ENCODE measurements at places on chromosomes 3 and 15. TPM values are rescaled to one million over a fixed set of nuclear protein-coding genes. Genes with fewer than 3 reads are reported as not detected.

The DUOXA2 gene
- not detected for total RNA-seq

The CHST13 gene
- total RNA-seq = not detected

The TTBK2 gene
- total RNA-seq = 17.3 TPM

The SPINK8 gene
- total RNA-seq = not detected

The GOLGA6D gene
- total RNA-seq = not detected

The NOX5 gene
- total RNA-seq = 0.64 TPM

- DNase-seq = no peak
These were observed 61.1 kb downstream of the DUT start for GRCh38 chr15:48392356-48392755.

DNA sequence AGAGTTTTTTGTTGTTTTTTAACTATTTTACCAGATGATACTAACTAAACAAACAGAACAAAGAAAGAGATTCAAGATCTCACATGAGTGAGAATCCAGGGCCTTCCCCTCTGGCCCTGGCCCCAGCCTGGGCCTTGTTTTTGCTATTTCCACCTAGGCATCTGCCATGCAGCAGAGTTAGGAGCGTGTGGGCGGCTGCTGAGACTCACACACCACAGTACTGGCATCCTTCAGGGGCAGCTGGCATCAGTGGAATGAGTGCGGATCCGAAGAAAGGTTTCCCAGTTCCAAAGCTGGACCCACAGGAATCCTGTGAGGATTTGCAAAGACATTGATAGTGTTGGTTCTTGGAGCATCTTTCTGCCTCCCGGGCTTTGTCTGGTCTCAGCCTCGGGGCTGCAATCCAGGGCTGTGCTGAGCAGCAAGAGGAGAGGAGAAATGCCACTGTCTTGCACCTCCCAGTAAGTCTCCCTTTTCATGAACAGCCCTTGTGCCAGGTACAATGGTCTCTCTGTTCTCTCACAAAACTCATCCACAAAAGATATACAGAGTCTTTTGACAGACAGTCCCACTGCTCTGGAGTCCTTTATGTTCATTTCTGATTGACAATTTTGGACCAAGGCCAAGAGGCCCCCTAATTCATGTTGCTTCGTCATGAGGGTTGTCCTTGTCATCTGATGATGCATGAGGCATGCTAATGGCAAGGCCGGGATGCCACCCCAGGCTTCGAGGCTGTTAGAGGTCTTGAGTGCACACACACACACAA lies 46.6 kb downstream of the APH1B start:
- DNase-seq = no peak

DNA sequence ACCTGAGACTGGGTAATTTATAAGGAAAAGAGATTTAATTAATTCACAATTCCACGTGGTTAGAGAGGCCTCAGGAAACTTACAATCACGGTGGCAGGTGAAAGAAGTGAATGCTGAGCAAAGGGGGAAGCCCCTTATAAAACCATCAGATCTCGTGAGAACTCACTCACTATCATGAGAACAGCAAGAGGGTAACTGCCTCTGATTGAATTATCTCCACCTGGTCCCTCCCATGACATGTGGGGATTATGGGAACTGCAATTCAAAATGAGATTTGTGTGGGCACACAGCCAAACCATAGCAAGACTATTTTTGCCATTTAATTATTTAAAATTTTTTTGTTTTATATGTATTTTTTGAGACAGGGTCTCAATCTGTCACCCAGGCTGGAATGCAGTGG lies 27.0 kb upstream of the KCTD6 start:
- no peak for DNase-seq

DNA sequence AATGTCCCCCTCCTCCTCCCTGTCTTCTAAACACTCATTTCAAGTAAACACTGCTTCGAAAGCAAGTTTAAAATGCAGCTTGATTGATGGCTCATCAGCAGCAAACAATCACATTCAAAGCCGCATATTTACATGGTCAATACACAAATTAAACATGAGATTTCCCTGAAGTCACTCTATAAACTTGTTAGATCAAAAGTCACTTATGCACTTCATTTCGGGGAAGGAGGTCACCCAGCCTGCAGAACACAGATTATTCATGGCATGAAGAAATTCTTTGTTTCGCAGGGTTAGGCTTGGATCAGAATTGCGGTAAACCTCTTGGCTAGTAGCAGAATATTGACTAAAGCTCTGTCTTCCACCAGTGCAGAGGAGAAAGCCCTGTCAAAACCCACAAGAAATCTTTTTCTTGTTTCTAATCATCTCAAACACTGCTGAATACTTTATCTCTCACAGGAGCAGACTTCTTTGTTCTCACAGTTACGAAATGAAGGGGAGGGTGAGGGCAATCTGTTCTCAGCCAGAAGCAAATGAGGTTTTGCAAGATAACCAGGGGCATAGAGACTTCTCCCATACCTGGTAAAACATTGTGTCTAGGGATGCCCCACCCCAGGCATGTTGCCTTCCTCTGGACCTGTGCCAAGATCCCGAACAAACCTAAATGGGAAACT lies 133.3 kb upstream of the CHL1 start:
- DNase-seq = no peak

DNA sequence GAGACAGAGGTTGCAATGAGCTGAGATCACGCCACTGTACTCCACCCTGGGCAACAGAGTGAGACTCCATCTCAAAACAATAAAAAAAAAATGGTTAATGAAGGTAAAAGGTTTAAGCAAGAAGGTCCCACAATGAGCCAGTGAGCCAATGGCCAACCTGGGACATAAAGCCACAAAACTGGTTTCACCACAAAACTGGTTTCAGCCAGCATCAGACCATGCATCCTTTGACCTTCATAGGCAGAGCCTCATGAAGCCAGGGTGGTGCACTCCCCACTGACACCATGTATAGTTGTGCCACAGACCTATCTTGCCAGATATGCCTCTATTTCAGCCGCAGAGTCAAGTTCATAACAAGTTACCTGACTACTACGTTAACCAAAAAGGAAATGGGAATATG lies 41.9 kb downstream of the SCAP start:
- no peak for DNase-seq

GRCh38 chr3:193396451-193397244 lies 18.1 kb upstream of the ATP13A5 start:
- DNase-seq = no peak

DNA sequence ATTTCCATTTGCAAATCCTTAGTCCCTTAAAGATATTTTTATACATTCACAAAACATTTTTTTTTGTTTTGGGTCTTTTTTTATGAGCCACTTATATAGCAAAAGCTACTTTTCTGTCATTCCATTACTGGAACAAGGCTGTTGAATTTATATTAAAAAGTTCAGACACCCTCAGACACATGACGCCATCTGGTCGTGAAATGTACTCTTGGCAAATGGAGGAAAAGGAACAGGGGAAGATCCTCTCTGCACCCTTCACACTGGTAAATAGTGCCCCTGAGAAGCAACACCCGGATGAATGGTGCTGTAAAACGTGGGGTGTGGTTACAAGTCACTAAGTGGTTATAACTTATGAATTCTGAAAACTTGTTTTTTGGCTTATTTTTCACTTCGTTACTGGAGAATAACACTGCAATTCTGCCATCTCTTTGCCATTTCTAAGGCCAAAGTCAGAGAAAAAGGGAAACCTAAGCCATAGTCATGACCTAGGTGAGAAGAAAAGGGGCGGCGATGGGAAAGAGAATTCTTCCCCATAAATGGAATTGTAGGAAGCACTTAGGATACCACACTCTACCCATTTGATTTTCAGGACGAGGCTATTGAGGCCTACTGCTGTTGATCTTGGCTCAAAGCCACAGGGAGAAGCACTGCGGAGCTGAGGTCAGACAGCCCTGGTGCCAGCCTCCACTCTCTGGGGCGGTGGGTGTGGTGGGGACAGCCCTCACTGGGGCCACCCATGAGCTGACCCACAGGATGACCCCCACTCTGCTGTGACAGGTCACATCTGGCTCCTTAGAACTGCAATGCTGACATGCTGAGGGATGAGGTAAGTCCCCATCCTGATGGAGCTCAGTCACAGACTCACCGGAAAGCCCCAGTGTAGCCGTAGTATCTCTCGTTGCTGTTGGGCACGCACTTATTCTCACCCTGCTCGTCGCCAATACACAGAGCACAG lies 21.9 kb downstream of the LTF start:
- no peak for DNase-seq

GRCh38 chr3:51845129-51845528 lies 16.3 kb upstream of the IQCF2 start:
- DNase-seq = no peak

DNA sequence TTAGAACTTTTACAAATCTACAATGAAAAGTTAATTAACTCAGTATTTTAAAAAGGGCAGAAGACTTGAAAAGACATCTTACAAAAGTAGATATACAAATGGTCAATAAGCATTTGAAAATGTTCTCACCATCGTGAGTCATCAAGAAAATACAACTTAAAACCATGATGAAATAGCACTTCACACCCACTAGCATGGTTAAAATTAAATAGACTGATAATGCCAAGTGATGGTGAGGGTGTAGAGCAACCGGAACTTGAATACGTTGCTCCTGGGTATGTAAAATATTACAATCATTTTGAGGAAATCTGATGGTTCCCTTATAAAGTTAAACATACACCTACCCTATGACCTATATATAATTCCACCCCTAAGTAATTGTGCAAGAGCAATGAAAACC lies 319.8 kb upstream of the UMPS start:
- DNase-seq = no peak

DNA sequence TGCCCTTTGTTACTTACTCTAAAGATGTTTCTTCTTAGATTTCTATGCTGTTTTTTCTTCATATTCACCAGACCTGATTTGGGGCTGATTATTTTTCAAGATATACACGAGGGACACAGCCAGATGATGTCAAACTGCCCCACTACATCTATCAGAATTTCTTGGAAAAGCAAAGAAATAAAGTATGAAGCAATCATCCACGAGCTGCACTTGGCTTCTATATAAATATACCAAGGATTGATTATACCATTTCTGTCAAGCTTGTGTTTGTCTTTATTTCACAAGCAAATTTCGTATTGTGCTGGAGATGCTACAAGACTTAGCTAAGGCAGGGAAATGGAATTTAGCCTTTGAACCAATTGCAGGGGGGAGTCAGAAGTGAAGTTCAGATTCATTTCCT lies 715.1 kb upstream of the NR2F2 start:
- no peak for DNase-seq

GRCh38 chr15:39788800-39789565 lies 6.3 kb upstream of the FSIP1 start:
- peak; percentile 72 for DNase-seq

DNA sequence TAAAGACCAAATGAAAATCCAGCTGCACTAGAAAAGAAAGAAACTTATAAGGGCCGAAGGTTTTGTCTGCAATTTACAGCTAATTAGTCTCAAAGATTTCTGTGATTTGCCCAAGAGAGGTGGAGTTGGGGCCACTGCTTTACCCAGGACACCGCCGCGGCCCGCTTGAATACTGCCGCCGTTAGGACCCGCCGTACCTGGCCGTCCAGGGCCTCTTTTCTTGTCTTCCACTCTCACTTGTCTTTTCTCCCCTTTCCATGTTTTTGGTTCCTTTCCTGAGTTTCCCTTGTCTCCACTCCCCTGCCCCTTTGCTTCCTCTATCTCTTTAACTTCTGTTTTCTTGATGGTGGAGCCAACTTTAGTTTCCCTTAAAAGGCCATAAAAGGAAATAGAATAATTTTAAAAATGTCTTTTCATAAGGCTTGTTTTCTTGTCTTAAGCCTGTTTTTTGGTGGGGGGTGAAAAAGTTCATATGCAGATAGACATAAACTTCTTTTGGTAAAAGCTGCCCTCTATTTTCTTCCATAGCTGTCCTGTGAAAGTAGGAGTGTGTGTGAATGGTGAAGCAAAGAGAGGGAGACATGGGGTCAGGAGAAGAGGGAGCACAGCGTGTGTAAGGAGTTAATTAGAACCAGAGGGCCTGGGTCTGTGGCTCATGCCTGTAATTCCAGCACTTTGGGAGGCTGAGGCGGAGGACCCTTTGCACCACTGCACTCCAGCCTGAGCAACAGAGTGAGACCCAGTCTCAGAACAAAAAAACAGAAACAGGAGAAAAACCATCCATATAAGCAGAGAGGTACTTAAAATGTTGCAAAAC lies 16.0 kb upstream of the CCNL1 start:
- DNase-seq = peak; percentile 57

DNA sequence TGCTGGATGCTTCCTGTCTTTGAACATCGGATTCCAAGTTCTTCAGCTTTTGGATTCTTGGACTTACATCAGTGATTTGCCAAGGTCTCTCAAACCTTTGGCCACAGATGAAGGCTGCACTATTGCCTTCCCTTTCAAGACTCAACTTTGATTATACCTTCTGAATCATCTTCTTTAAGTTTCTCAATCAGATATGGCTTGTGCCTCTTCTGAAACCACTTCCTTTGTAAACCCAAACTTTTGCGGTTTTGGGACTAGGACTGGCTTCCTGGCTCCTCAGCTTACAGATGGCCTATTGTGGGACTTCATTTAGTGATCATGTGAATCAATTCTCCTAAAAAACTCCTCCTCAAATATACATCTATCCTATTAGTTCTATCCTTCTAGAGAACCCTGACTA lies 47.1 kb upstream of the CADPS start:
- peak; percentile 67 for DNase-seq

- DNase-seq = no peak
These were observed 15.6 kb upstream of the TLE3 start for GRCh38 chr15:70113304-70113700.

DNA sequence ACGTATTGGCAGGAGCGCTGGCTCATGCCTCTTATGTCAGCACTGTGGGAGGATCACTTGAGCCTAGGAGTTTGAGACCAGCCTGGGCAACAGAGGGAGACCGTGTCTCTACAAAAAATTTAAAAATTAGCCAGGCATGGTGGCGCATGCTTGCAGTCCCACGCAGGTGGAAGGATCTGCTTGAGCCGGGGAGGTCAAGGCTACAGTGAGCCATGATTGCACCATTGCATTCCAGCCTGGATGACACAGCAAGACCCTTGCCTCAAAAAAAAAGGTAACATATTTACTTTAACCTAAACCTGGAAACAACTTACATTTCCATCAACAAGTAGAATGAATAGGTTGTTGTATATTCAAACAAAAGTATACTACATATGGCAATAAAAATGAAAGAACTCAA lies 78.1 kb downstream of the HERC2 start:
- no peak for DNase-seq

DNA sequence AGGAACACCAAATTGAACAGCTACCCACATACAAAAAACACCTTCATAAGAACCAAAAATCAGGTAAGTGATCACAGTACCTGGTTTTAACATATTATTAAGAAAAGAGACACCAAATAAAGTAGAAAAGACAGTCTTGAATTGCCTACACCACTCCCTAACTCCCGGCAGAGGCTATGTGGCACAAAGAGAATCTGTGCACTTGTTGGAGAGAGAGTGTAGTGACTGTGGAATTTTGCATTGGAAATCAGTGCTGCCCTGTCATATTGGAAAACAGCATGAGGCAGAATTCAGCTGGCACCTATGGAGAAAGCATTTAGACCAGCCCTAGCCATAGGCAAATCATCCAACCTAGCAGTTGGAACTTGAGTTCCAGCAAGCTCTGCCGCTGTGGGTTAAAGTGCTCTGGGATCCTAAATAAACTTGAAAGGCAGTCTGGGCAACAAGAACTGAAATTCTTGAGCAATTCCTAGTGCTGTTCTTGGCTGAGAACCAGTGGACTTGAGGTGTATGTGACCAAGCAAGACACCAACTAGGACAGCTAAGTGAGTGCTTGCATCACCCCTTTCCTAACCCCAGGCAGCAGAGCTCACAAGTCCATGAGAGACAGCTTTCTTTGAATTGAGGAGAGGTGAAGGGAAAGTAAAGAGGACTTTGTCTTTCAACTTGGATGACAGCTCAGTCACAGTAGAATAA lies 969.6 kb upstream of the ALCAM start:
- DNase-seq = no peak
